ENCODE measurements at places on chromosomes 7 and 10.

GRCh38 chr10:33153251-33153967 lies 181.1 kb downstream of the NRP1 start:
- no peak for DNase-seq

GRCh38 chr7:5838761-5839500 lies 41.7 kb upstream of the OCM start:
- DNase-seq: no peak

GRCh38 chr10:100223879-100224278 lies 5.5 kb downstream of the CHUK start:
- no peak for DNase-seq

DNA sequence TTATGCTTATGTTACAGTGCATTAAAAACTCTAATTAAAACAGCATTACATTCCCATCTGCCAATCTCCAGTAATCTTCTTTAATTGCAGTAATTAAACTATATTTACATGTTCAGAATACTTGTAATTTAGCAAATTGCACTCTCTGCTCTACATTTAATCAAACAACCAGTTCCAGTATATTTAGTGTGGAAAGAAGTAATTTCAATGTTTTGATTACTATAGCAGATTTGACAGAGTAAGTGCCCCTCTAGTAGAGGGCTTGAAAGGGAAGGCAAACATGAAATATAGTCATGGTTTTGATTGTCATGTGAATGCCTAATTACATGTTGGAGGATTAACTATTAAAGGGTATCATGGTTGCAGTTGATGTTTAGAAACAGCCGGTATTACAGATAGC lies 739.7 kb downstream of the AUTS2 start:
- DNase-seq: no peak

- DNase-seq: no peak
Measured at GRCh38 chr7:19262826-19263225, 117.6 kb upstream of the FERD3L start.

- no peak for DNase-seq
Measured at GRCh38 chr10:133289761-133290160, 13.1 kb upstream of the ADAM8 start.

GRCh38 chr7:135802697-135803096 lies 54.1 kb upstream of the FAM180A start:
- DNase-seq: no peak

DNA sequence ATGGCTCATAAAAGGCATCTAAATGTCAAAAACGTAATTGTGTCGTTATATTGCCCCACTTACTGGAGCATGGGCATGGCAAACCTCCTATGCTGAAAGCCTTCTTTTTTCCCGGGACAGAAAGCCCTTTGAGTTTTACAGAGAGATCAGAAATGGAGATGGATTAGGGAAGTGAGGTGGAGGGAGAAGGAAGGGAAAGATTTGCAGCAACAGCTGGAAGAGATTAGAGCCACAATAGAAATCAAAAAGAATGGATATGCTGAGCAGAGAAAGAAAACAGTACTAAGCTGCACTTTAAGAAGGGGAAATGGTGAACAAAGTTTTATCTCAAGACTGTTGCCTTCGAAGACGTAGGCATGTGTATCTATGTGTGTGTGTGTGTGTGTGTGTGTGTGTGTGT lies 97.2 kb upstream of the PCGF5 start:
- no peak for DNase-seq

DNA sequence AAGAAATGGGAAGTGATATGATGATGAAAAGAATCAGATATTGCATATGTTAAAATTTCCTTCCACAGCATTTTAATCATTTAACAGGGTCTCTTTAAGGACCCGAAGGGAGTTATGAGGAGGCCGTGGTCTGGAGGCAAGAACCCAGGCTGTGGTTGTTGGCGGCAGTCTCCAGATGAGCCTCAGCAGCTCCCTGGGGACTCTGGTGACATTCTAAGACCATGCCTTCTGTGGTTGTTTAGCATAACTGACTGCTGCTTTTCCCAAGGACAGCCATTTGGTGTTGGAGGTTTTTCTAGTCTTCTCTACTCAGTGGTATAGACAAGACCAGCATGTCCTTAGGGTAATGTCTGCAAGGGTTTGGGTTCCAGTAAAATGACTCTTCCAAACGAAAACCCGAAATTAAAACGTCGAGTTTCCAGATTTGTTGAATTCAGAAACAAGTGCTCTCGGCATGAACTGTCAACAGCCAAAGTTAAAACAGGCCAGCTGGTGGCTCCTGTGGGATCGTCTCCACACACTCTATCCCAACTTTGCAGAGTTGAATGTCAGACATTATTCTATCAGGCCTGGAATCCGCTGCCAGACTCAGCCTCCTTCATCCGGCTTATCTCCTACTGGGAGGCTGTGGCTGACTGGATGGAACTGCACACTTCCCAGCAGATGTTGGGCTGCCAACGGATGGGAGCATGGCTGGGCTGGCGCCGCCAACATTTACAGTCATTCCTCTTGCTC lies 183.1 kb downstream of the TAX1BP1 start:
- no peak for DNase-seq

- no peak for DNase-seq
Measured at GRCh38 chr7:128132426-128133069, 101.3 kb upstream of the LRRC4 start.

DNA sequence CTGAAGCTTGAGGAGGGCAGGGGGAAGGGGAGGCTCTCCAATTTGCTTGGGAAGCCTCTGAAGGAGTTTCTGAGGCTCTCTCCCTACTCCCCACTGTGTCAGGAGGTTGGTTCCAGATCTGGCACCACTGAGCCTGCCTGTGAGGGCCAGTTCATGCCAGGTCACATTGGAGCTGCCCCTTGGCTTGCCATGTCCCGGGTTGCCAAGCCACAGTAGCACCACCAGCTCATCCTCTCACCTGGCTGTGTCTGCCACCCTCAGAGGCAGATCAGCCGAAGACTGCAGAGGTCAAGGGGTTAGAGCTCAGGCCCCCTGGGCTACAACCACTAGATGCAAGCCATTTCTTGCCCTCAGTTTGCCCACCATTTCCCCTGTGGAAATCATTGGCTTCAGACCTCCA lies 3.1 kb downstream of the C10orf71 start:
- no peak for DNase-seq

DNA sequence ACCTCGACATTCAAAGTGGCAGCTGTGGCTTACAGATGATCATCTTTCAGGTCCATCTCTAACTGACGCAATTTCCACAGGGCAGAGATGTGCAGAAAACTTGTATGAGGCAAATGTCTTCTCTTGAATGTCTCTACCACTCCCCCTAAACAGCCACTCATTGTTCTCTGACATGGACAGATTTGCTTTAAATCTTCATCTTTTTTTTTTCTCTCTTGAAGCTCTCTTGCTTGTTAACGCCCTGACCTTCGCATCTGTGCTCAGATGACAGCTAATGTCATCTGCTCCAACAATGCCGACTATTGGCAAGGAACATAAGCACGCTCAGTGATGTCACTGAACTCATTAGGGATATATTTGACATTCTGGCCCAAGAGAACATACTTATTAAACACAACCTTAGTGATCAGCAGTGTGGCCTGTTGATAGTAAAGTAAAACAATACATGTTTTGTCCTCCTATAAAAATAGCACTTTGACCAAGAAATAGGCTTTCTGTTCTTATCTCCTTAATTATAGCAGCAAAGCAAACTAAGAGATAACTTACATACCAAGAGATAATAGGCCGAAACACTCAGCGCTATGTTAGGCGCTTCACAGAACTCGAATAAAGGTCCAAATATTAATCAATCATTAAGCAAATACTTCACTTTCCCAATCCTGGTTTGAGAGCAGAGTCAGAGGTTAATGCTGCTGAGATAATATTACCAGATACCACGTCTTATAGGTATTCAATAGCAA lies 583.5 kb downstream of the PARD3 start:
- DNase-seq: no peak

DNA sequence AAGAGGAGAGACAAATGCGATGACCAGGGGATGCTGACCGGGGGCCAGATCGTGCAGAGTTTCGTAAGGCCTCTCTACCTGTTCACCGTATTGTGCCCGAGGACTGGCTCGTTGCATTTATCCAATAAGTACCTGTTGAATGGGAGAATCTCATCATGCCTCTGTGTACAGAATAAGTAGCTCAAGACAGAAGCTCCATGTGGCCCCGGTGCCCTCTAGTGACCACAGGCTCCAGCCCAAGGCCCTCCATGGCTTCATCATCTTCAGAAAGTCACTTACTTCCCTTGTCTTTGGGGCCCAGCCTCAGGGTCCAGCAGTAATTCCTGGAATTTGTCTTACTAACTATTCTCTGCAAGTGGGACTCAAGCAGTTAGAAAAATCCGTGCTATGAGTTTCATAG lies 151.0 kb downstream of the CHN2 start:
- no peak for DNase-seq

GRCh38 chr7:151863386-151864079 lies 13.4 kb downstream of the PRKAG2 start:
- no peak for DNase-seq

DNA sequence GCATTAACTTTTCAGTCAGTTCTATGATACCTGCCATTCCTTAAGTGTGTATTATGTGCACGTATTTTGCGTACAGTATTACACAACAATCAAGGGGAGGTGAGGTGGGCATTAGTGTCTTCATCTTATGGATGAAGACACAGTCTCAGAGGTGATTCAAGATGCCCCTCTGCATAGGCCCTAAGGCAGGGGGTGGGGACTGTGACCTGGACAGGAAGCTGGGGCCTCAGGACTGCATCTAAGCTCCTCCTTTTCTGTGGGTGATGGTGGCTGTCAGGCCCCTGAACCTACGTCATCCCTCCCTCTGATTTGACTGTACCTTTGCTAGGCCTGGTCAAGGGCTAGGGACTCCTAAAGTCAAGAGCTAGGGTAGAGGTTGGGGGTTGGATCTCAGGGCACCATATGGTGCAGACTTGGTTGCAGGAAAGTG lies 38.9 kb downstream of the HK1 start:
- DNase-seq: peak; percentile 67

- no peak for DNase-seq
Measured at GRCh38 chr7:73918926-73919693, 58.2 kb downstream of the TMEM270 start.

GRCh38 chr7:92006046-92006445 lies 65.4 kb downstream of the AKAP9 start:
- DNase-seq: no peak

GRCh38 chr10:97412891-97413304 lies 11.8 kb upstream of the RRP12 start:
- no peak for DNase-seq

- DNase-seq: no peak
Measured at GRCh38 chr10:100713049-100713858, 32.1 kb upstream of the PAX2 start.

DNA sequence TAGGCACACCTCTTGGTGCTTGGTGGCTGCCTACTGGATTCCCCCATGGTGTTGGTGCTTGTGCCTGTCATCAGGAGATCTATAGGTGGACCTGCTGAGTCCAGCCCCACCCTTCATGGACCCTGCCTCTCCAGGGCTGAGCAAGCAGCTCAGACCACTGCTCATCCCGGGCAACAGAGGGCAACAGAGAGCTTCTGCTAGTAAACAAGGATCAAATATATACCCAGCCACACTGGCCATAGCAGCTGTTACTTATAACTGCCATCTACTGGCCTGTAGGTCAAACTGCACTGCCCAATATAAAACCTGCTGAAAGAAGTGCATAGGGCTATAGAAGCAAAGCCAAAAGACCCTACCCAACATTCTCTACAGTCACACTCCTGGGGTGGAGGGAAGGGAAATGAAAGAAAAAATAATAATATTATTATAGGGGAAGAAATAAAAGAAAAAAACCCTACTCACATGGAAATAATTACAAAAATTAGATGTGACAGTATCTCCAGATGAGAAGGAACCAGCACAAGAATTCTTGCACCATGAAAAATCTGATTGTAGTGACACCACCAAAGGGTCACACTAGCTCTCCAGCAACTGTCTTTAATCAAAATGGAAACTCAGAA lies 54.9 kb upstream of the ZNF800 start:
- DNase-seq: peak; percentile 48

DNA sequence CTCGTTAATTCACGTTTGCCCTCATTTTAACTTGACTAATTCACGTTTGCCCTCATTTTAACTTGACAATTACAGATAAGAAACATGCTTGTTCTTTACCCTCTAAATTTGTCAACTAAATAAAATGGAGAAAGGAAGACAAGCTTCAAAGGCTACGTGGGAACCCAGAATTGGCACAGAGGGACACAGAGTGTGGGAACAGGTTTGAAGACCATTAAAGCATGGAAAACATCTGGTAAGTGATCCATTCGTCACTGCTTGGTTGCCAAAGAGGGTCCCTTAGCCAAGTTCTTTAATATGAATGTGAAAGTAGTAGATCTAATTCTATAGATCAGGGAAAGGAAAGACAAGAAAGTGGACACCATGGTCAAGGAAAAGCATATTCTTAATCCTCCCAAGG lies 57.2 kb downstream of the ITIH5 start:
- DNase-seq: no peak

DNA sequence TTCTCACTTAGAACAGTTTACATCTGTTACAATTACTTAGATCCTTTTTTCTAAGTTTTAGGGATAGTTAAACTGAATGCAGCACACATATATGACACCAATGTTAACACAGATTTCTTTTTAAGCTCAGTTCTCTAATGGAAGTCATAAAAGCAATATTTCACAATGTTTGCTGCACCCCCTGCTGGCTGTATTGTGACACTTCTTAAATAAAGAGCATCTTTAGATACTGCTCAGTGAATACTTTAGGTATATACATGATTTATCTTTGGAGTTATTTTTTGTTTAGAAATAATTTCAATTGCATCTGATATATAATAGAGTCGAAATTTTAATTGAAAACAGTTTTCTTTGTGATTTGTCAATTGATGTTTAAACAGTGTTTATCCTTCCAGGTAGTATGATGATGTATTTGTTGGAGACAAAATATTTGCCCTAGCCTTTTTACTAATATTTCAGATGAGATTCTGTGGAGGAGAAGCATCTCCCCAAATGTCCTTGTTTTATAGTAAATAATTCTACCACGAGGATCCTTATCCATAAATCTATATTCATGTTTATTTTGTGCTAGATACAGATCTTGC lies 174.4 kb downstream of the ST7 start:
- DNase-seq: no peak

- DNase-seq: no peak
Measured at GRCh38 chr10:36647540-36647939, 477.9 kb upstream of the ANKRD30A start.

DNA sequence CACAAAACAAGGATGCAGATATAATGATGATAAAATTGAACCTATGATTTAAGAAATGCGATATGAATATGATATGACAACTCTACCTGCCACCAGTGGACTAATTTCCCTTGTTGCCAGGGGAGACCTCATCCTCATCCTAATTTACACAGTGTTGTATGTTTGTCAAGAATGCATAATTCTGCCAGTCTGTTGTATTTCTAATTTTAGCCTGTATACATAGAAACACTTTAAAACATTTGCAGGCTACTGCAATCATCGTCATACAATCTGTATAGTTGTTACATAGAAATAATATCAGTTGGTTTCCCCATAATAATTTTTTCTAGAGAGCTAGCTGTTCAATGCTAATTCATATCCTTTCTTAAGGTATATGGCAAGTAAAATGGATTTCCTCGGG lies 274.2 kb downstream of the DPP6 start:
- no peak for DNase-seq

DNA sequence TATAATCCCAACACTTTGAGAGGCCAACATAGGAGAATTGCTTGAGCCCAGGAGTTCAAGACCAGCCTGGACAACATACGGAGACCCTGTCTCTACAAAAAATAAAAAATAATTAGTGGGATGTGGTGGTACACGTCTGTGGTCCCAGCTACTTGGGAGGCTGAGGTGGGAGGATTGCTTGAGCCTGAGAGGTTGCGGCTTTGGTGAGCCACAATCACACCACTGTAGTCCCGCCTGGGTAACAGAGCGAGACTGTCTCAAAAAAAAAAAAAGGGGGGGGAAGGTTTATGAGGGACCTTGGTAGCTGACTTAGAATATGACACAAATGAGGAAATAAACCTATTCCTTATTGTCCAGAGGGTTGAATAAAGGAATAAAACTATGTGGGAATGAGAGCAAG lies 30.8 kb downstream of the SCD start:
- no peak for DNase-seq
